Type B pancreatic cell (in vitro differentiated cells): ENCODE measurements at places on chromosomes 7 and 10. TPM values are rescaled to one million over a fixed set of nuclear protein-coding genes. Genes with fewer than 3 reads are reported as not detected.

CCDC172 gene
- total RNA-seq, result not detected in 2 replicates

DNA sequence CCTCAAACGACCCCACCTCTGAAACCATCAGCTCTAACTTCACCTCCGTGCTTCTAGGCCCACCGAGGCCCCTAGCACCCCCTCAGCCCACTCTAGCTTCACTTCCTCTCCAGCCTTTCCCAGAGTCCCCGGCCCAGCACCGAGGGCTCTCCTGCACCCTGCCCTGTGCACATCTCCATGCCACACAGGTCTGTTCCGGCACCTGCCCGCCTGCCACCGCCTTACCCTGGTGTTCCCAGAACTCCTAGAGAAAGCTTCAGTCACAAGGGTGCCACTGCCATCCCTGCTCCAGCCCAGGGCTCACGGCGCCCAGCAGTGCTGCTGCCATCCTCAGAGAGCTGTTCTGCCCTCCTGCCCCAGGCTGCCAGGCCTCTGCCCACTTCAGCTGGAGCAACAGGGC, 61.3 kb upstream of the INSIG1 start:
- H3K4me3 ChIP-seq, result no peak overlapping the region
- H3K4me1 ChIP-seq, result peaks cover 34% of the 10 kb centered on the region
- no peaks in the 10 kb centered on the region for H3K36me3 ChIP-seq
- peak overlapping the region; percentile 71 for H3K27ac ChIP-seq
- no peaks in the 10 kb centered on the region for H3K27me3 ChIP-seq

GRCh38 chr10:71259815-71260501, 47.6 kb downstream of the UNC5B start:
- no peak overlapping the region for H3K4me3 ChIP-seq
- no peak overlapping the region for H3K27ac ChIP-seq
- H3K27me3 ChIP-seq, result no peaks in the 10 kb centered on the region
- no peak for DNase-seq

RARRES2 gene
- total RNA-seq, result 16.3 and 109 TPM in 2 replicates

DNA sequence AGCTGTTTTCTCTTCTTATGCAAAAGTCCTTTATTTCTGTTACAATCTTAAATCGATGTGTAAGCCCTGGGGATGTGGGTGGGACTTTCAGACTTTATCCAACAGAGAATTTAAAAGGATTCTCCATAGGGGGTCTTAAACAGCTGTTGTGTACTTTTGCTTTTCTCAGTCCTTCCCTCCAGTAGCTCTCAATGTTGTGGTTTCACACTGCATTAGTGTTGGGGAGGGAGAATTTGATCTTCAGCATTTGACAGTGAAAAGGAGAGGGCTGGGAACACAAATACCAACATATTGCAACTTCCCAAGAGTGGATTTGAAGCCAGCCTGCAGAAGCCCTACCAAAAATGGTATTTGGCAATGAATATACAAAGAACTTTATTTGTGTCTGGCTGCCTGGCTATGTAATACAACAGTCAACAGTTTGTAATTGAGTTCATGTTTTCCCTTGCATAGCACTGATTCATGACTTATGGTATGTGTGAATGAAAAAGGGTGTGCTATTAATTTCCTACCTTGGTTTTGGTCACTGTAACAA, 80.1 kb upstream of the CAPZA2 start:
- H3K36me3 ChIP-seq, result peaks cover 9% of the 10 kb centered on the region
- no peak overlapping the region for H3K4me3 ChIP-seq
- H3K27ac ChIP-seq, result peak overlapping the region; percentile 33
- no peak for DNase-seq
- peaks cover 3% of the 10 kb centered on the region for H3K27me3 ChIP-seq
- H3K4me1 ChIP-seq, result peaks cover 39% of the 10 kb centered on the region

DNA sequence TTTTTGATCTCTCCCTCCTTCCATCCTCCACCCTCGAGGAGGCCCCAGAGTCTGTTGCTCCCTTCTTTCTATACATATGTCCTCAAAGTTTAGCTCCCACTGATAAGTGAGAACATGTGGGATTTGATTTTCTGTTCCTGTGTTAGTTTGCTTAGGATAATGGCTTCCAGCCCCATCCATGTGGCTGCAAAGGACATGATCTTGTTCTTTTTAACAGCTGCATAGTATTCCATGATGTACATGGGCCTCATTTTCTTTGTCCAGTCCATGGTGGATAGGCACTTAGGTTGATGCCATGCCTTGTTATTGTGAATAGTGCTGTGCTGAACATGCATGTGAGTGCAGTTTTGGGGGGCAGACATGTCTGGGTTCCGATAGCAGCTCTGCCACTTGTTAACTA, 51.4 kb downstream of the GATA3 start:
- H3K4me3 ChIP-seq, result no peak overlapping the region
- no peaks in the 10 kb centered on the region for H3K36me3 ChIP-seq
- DNase-seq, result no peak
- H3K27ac ChIP-seq, result no peak overlapping the region
- H3K27me3 ChIP-seq, result peaks cover 11% of the 10 kb centered on the region

DNA sequence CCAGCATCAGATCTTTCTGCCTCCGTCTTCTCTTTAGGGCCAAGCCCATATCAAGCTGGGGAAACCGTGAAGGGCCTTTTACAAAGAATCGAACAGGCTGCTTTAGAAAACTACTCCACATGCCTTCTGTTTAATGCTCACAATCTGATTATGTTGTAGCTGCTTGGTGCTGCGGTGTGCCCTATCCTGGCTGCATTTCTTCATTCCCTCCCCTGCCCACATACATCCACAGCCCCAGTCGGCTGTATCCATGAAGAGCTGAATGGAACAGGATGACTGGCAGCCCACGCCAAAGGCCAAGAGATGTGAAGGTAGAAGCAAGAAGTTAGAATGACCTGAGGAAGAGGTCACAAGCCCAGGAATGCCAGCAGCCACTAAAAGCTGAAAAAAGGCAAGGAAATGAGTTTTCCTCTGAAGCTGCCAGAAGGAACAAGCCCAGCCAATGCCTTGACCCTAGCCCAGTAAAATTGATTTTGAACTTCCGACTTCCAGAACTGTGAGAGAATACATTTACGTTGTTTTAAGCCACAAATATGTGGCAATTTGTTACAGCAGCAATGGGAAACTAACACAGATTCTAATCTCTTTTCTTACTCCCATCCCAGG, 22.2 kb downstream of the TAS2R41 start:
- peaks cover 5% of the 10 kb centered on the region for H3K27me3 ChIP-seq
- DNase-seq, result no peak
- no peaks in the 10 kb centered on the region for H3K36me3 ChIP-seq

GRCh38 chr10:61821693-61822092, 79.8 kb upstream of the ARID5B start:
- no peak for DNase-seq
- H3K27ac ChIP-seq, result no peak overlapping the region
- no peak overlapping the region for H3K4me3 ChIP-seq

CCL26 gene
- 1.00 and 2.6 TPM in 2 replicates for total RNA-seq

GRCh38 chr7:131546583-131547141, 9.8 kb downstream of the PODXL start:
- H3K4me3 ChIP-seq, result no peak overlapping the region
- DNase-seq, result no peak
- no peaks in the 10 kb centered on the region for H3K27me3 ChIP-seq

DNA sequence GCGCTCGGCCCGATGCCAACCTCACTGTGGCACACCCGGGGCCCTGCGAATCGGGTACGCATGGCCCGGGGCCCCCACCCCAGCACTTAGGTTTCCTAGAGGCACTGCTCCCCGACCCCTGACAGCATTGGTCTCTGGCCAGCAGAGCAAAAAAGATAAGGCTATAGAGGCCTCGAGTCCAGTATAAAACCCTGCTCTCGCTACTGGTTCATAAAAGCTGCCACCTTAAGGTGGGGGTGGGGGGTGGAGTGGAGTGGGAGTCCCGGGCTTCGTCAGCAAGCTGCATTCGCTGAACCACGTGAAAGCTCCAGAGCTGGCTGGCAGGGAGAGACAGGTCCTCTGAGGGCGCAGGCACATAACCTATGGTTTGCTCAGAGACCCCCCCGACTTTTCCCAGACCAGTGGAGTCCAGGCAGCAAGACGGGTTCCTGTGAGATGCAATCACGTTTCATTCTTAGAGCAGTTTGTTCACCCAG, 1.3 kb downstream of the KAZALD1 start:
- no peak for DNase-seq
- peaks cover 40% of the 10 kb centered on the region for H3K4me1 ChIP-seq

CDK1 gene
- 24.4 and 70.1 TPM in 2 replicates for total RNA-seq

DNA sequence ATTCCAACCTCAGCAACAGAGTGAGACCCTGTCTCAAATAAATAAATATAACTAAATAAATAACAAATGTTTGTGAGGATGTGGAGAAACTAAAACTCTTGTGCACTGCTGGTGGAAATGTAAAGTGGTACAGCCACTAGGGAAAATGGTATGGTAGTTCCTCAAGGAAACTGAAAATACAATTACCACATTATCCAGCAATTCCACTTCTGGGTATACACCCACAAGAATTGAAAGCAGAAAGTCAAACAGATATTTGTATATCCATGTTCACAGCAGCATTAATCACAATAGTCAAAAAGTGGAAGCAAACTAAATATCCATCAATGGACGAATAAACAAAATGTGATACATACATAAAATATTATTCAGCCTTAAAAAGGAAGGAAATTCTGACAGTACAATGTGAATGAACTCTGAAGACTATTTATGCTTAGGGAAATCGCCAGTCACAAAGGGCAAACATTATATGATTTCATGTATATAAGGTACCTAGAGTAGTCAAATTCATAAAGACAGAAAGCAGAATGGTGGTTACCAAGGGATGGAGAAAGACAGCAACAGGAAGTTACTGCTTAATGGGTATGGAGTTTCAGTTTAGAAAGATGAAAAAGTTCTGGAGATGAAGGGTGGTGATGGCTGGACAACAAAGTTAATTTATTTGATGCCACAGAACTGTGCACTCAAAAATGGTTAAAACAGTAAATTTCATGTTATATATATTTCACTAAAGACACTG, 9.8 kb downstream of the ARHGAP12 start:
- peaks cover 8% of the 10 kb centered on the region for H3K36me3 ChIP-seq
- H3K4me3 ChIP-seq, result no peak overlapping the region
- no peak for DNase-seq
- peaks cover 6% of the 10 kb centered on the region for H3K4me1 ChIP-seq
- H3K27ac ChIP-seq, result no peak overlapping the region

PSPH gene
- 20.1 and 28.6 TPM in 2 replicates for total RNA-seq

- no peak overlapping the region for H3K4me3 ChIP-seq
- no peaks in the 10 kb centered on the region for H3K27me3 ChIP-seq
- no peaks in the 10 kb centered on the region for H3K4me1 ChIP-seq
- H3K27ac ChIP-seq, result no peak overlapping the region
These were observed 53.8 kb downstream of the HGF start for GRCh38 chr7:81715984-81716588.

DDX50 gene
- 28.7 and 44.2 TPM in 2 replicates for total RNA-seq

- peaks cover 16% of the 10 kb centered on the region for H3K4me1 ChIP-seq
- H3K4me3 ChIP-seq, result no peak overlapping the region
- H3K27me3 ChIP-seq, result no peaks in the 10 kb centered on the region
- no peak overlapping the region for H3K27ac ChIP-seq
These were observed 8.5 kb downstream of the CALML5 start for GRCh38 chr10:5490698-5491464.

PYROXD2 gene
- total RNA-seq, result 6.1 and 14.9 TPM in 2 replicates

DNA sequence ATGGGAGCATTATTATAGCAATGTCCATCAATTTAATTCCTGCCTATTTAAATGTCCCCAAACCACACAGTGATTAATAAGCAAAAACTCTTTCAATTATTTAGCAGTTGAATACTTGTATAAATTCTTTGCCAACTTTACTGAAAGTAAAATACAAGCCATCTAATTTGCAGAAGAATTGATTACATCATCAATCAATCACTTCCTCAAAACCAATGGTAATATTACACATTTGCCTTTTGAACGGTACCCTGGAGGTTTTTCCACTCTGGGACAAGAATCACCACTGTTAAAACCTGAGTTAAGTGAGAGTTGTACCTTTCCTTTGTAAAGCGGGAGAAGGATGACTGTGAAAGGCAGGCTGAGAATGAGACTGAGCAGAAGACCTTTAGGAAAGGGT, 93.0 kb downstream of the RNF133 start:
- H3K4me3 ChIP-seq, result no peak overlapping the region
- DNase-seq, result no peak
- peaks cover 11% of the 10 kb centered on the region for H3K27me3 ChIP-seq
- no peaks in the 10 kb centered on the region for H3K36me3 ChIP-seq
- no peaks in the 10 kb centered on the region for H3K4me1 ChIP-seq

DNA sequence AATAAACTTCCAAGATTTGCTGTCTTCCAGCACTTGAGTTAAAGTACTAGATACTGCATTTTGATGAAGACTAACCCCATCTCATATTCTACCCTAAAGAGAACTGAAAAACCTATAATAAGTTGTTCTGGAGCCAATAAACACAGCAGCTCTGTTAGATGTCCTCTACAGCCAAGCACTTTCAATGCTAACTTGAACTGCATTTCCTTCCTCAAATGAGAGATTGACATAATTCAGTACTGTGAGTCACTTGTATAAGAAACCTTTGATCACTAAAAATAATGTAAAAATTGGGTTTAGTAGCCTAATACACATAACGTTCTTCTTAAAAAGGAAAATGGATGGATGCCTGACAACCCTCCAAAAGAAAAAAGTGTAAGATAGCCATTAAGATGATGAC, 81.3 kb downstream of the ITGB8 start:
- peaks cover 7% of the 10 kb centered on the region for H3K36me3 ChIP-seq
- DNase-seq, result no peak
- peaks cover 11% of the 10 kb centered on the region for H3K4me1 ChIP-seq
- H3K27ac ChIP-seq, result no peak overlapping the region
- no peaks in the 10 kb centered on the region for H3K27me3 ChIP-seq

DNA sequence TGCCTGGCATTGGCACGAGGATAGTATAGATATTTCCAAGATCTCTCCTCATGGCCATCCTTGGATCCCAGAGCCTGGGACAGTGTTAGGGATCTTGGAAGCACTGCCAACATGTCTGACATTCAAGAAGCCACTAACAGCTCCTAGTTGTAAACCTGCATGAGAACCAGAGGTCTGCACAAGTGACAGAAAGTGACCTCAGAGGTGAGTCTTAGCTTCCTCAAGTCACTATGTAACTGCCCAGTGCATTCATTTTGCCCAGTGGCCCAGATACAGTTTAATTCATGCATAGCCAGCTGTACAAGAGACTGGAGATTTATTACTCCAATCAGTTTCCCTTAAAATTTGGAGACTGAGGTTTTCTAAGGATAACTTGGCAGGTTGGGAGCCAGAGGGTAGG, 16.7 kb downstream of the SUGCT start:
- H3K27me3 ChIP-seq, result no peaks in the 10 kb centered on the region
- no peak overlapping the region for H3K4me3 ChIP-seq
- H3K4me1 ChIP-seq, result no peaks in the 10 kb centered on the region
- no peak for DNase-seq
- no peaks in the 10 kb centered on the region for H3K36me3 ChIP-seq
- H3K27ac ChIP-seq, result peak overlapping the region; percentile 58

IQCE gene
- total RNA-seq, result 25.7 and 35.2 TPM in 2 replicates
